ENCODE measurements at places on chromosomes 11 and 22.

- no peak for DNase-seq
These were observed 33.2 kb downstream of the XRCC6 start for GRCh38 chr22:41654322-41654721.

DNA sequence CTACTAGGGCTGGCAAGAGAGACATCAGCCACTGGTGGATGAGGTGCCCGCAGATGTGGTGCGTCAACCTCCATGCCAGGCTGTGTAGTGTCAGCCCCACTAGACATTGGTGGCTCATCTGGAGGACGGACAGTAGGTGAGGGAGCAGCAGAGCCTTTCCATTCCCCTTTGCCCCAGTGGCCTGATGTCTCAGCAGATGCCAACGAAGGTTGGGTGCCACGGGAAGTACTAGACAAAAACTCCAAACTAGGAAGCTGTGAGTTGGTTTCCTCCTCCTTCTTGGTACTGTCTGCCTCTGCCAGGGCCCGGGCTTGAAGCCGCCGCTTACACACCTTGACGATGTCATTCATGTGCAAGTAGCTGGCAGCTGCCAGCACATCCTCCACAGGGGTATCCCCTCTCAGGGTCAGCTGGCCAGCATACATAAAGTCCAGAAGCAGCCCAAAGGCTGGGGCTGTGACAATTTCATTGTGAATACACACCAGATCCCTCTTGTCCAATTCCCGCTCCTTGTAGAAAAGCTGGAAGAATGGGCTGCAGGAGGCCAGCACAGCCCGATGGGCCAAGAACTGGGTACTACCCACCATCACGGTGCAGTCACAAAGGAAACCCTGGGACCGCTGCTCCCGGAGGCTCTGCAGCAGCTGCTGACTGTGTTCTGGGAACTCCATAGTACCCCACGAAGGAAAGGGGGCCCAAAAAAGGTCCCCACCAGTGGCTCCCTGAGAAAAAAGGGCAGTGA is 795 bp downstream of the ZBTB3 start:
- no peak for DNase-seq

DNA sequence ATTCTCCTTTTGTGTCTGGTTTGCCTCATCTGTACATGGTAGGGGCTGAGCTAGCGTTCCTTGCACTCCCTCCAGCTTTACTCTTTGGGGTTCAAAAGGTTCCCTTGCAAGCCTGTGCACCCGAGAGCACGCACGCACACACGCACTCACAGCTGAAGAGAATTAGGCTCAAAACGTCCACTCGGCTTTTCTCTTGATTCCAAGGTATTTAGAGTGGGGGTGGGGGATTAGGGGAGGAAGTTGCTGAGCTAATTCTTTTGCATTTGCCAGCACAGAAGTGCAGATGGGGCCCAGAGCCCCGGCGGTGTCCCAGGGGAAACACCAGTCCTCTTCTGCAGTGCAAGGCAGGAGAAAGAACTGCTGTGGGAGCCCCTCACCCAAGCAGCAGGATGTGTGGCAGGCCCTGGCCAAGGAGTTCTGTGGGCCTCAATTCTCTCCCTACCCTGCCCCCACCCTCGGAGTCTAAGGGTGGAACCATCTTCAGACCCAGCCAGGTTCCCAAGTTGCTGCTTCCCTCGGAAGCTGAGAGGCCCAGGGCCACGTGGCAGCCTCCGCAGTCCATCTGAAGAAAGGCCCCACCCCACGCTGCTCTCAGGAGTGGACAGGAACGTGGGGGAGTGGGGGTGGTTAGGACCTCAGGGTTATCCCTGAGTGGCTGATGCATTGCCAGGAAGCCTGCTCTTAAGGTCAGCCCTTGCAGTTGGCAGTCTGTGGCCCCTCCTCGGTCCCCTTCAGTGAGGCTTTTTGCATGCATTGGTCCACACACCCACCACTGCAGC is 3.8 kb upstream of the KCNQ1OT1 start:
- no peak for DNase-seq

- DNase-seq = peak; percentile 90
These were observed 11.1 kb upstream of the LDLRAD3 start for GRCh38 chr11:35932681-35933319.

DNA sequence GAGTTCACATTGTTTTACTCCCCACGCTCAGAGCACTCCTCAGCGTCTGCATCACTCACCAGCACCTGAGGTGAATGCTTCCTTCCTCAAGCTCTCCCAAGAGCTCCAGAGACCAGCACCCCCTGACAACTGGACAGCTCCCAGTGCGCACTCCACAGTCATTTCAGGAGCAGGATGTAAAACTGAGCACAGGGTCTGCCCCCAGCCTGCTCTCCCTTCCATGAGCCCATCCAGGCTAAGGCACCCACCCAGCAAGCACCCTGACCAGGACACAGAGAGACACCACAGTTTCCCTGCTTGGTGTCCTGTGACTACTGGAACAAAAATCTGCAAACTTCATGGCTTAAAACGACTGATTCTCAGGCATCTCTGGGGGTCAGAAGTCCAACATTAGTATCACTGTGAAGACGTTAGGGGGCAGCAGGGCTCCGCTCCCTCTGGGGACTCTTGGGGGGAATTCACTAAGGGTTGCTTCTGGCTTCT is 3.3 kb downstream of the SCGB1D2 start:
- peak; percentile 14 for DNase-seq

DNA sequence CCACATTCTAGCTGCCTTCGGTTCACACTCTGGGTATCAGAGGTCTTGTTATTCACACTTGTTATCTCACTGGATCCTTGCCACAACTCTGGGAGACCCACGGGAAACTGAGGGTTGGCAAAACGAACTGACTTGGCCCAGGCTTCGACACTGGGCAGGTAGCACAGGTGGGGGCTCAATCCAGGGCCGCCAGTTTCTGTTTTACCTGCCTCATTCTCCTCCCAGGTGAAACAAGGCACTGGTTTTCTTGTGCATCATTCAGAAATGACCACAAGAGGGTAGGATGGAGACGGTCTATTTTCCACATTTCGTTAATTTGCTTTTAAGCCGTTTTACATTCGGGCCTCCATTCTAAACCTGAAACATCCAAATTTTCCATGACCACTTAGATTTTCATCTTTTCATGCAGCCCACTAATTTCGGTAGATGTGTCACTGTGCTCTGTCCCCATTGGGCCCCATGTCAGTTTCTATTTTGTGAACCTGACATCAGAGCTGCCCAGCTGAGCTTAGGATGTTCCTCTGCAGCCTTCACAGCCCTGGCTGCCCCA is 108.1 kb downstream of the KIAA1671 start:
- DNase-seq = no peak

DNA sequence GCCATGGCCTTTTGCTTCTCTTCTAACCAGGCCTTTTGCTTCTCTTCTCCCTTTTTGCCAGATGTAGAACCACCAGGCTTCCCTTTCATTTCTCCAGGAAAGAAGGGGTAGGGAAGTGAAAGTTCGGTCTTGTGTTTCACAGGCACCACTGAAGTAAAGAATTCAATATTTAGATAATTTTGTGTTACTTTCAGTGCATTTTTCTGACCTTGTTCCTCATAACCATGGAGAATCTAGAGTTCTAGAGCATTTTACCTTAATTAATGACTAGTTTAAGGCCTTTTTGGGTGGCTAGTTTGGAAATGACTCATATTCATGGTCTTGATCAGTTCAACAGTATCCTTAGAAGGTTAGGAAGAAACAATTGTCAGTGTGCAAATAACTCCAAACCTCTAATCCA is 22.7 kb downstream of the GRAMD1B start:
- peak; percentile 34 for DNase-seq

DNA sequence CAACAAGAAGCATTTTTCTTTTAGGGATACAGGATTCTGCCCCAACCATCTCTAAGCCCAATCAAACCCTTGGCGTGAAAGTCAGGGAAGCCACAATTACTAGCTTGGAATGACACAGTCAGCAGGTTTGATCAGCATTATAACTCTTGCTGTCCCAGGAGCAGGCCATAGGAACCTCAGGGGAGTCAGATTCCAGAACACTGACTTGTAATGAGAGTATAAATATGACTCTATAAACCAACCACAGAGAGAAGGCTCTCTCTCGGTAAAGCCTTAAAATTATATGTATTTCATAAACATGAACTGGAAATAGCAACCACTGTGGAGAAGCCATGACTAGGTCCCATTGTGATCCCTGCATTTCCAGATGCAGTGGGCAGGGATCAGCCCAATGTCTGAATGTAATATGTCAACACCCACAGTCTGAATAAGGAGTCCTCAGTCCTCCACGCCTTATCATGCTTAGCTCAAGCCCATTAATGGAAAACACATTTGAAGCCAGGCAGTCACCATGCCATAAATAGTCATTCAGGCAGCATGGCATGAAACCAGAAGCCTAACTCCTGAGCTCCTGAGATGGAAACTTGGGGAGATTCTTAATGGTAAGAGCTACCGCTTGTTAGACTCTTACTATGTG is 99.1 kb upstream of the MTNR1B start:
- DNase-seq = no peak

DNA sequence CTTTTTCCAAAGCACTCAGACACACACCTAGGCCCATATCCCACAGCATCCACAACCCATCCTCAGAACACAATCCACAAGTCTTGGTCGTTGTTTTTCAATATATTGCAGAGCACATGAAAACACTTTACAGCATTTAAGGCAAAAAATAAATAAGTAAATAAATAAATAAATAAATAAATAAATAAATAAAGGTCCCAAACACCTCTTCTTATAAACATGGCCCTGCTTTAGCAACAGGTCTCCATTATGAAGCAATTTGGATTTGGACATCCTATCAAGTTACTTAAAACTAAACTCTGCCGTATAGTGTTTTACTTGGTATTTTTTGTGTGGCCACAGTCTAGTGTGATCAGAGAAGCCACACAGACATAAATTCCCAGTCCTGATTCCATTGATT is 10.7 kb upstream of the PLEKHA7 start:
- DNase-seq = no peak

GRCh38 chr22:35721960-35722359 is 4.3 kb downstream of the APOL5 start:
- DNase-seq = no peak

GRCh38 chr11:13288375-13289029 is 10.9 kb downstream of the BMAL1 start:
- no peak for DNase-seq

DNA sequence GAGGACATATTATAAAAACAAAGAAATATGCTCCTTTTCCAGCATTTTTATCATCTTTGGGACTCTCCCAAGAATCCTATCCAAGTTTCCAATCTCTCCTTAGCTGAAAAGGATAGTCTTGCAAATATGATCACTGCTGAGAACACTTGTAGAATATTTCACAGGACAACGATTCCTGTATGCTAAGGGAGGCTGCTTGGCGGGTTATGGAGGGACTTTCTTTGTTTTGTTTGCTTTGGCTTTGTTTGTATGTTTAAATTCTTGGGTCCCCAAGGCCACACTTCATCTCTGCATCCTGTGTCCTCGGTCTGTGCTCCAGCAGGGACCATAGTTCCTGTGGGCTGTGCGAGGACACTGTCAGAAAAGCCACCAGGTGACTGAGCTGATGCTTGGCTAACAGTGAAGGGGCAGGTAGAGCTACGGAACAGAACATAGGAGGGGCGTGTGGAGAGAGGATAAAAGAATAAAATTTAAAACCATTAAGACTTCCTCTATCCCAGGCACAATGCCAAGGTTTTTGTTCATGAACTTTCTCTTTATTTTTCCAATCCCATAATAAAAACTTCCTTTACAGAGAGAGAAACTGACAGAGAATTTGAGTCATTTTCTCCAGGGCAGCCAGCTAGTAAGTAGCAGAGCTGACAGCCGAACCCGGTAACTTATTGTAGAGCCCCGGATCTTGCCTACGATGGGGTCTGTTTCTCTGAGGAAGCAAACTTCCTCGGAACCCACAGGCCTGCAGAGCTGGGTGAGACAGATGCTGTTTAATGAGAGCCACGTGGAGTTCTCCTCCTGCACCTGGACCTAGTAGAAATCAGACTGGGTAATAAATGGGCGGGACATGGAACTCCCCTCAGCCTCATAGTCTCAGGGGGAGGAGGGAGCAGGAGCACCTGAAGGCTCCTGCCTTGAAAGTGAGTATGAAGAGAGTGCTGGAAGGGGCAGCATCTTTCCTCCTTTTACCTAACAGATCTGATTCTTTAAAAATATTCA is at the start of gene IZUMO1R:
Gene IZUMO1R (plus strand): TSS at position 615 of the 993 bp plus-strand sequence. CDS start 1,057 bp downstream, outside the sequence.
- DNase-seq = no peak

- DNase-seq = no peak
These were observed 235.3 kb downstream of the CSNK2A3 start for GRCh38 chr11:11117730-11118129.

- DNase-seq = no peak
These were observed 55.7 kb downstream of the MN1 start for GRCh38 chr22:27745809-27746208.

GRCh38 chr11:130369141-130369691 is 54.5 kb upstream of the ZBTB44 start:
- DNase-seq = no peak

DNA sequence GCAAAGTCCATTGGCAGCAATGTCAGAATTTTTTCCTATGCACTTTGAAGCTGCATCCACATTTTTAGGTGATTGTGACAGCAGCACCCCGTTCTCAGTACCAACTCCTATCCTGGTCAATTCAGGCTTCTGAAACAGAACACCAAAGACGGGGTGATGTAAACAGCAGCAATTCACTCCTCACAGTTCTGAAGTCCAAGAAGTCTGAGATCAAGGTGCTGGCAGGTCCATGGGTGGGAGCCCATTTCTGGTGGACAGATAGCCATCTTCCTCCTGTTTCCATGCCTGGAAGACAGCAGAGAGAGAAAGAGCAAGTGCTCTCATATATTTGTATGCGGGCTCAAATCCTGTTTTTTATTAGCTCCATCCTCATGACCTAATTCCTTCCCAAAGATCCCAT is 471.2 kb downstream of the BRD1 start:
- no peak for DNase-seq

GRCh38 chr22:36234919-36235318 is 4.4 kb downstream of the APOL2 start:
- no peak for DNase-seq

DNA sequence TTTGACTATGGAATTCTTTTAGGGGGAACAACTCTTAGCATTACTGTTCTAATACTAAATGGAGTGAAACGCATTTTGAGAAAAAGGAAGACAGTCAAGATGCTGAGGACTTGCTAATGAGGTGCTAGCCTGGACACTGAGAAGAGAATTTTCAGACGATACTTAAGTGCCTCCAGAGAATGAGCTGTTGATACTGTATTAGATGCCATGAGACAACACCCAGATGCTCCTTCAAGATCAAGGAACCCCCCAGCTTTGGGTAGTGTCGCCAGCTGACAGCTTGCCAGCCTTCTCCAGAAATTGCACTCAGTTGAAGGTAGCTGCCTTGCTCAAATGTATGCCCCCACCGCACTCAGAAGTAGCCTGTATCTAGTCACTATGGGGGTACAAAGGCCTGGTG is 52.5 kb upstream of the SLC36A4 start:
- no peak for DNase-seq

Measured in inflammatory macrophage treated with lipopolysaccharide for 1 hour (primary cell).